NCI-H2171 treated with DMSO at 0.1 percent for 48 hours (cell line): ENCODE measurements at places on chromosomes 16 and 17.

- DNase-seq = no peak
These were observed 66.4 kb downstream of the KPNA2 start for GRCh38 chr17:68101987-68102314.

DNA sequence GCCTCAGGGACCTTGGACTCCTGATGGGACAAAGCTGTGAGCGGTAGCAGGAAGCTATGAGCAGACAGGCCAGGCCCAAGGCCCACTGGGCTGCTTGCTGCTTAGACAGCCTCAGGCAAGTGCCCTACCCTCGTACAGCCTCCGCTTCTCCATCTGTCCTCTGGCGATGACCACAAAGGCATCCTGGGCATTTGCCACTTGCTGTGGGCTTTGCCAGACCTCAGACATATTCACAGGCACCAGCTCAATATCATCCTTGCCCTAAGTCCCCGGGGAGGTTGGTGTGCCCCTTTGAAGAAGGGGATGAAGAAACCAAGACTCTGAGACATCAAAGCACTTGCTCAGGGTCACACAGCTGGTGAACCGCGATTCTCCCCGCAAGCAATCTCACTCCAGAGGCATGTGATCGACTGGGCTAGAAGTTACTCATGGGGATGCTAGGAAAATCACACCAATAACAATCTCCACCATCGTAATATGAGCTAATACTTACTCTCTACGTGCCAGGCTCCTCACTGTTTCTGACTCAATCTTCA lies 21.7 kb downstream of the PPL start:
- DNase-seq = no peak

DNA sequence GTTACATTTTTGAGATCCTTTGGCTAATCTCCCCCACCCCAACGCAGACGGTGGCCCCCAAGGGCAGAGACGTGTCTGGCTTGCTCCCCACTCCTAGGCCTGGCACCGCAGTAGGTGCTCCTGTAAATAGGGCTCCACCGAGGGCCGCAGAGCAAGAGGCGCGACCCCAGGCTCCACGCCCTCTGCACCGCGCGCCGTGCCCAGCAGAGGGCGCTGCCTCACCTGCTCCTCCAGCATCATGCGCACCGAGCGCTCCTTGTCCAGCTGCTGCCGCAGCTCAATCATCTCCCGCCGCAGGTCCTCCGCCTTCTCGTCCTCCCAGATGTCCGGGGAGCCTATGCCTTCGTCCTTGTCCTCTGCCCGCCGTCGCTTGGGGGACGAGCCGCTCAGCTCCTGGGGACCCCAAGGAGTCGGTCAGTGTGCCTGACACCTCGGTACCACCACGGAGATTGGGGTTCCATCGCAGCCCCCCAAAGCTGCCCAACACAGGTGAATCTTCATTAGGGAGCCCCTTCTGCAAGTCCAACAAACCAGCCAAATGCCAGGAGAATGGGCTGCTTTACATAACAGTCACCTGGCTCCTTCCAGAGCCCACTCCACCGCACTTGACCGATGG lies 11.2 kb downstream of the TFAP4 start:
- no peak for DNase-seq

DNA sequence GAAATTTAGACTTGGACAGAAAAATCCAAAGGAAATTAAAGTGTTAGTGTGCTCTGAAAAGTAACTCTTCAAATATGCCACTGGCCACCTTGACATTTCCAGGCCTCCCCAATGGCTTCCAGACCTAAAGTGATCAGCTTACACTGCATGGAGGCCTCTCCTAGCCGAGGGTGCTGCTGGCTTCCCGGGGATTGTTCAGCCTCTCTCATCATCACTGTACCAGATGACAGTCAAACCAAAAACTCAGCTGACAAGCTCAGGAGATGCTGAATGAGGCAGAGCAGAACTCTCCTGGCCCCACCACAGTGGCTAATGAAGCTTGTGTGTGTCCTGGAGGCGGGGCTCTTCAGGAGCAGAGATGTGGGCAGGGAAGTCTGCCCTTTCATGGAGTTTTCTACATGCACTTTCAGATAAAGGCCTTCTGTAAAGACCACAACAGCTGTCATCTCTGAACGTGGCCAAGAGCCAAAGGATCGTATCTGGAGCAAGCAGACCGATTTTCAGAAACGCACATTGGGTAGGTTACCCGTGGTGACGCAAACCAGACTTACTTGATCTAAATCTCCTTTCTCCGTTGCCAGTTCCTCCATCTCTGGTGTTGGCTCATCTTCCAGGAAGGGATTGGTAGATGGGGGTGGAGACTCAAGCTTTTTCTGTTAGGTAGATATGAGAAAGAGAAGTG lies 113.3 kb downstream of the VPS53 start:
- DNase-seq = peak; percentile 34

DNA sequence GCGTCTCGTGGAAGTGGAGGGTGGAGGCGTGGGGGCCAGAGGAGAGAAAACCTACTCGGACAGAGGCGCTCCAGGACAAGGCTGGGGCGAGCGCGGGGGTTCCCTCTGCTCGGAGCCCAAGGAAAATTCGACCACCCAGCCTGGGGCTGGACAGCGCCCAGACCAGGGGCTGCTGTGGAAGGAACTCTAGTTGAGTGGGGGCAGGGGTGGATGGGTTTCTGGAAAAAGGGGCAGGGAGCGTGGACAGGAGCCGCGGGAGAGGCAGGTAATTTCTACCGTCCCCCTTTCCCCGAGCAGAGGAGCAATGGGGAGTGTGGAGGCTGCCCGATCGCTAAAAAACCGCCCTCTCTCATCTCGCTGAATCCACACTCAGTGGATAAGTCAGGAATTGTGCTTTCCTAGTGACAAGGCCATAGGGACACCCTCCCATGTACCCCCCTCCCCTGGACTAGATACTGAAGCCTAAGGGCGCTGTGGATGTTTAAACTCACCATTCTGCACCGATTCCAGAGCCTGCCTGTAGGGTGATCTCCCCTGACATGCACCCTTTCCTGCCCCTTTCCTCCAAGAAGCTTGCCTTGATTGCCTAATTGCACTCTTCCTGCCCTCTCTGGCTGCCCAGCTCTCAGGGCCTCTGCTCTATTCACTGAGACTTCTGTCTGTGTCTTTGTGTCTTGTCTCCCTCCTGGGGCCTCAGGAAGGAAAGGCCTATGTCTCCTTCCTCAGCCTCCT lies 90.7 kb upstream of the TMEM97 start:
- DNase-seq = no peak

GRCh38 chr17:61179380-61179806 lies 220.2 kb upstream of the TBX2 start:
- DNase-seq = no peak
